Putamen (tissue), 1 donor: ENCODE measurements at places on chromosomes 2 and 18.

- DNase-seq: no peak
These were observed 1.4 kb upstream of the HSBP1L1 start for GRCh38 chr18:79962835-79963657.

GRCh38 chr18:8967573-8967972, 134.9 kb upstream of the NDUFV2 start:
- DNase-seq: no peak

- DNase-seq: no peak
These were observed 183.6 kb downstream of the SMAD7 start for GRCh38 chr18:48767090-48767690.

GRCh38 chr18:5500158-5500939, 43.4 kb downstream of the EPB41L3 start:
- DNase-seq: no peak

GRCh38 chr18:75844146-75844545, 416.6 kb upstream of the SMIM21 start:
- DNase-seq: no peak

DNA sequence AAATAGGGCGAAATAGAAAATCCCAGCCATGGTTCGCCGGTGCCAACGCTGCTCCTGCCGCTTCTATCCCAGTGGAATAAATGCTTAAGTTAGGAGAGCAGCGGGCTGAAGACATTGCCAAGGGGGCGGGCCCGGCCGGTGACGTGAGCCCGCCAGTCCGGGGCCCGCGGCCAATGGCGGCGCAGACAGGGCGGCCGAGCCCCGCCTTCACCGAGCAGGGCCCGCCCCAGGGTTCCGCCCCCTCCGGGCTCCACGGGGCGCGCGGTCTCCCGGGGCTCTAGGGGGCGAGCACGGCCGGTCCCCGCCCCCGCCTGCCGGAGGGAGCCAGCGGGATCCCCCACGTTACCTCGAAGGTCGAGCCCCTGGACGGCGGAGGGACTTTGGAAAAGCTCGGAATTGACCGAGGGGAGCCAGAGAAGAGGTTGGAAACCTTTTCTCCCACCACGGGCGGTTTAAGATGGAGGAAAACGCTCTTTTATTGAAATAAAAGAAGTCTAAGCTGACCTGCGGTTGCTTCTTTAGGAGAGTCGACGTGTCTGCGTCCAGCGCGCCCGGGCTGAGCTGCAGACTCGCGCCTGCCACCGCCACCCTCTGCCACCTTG, at the start of gene EPHA4:
Gene EPHA4 (minus strand): TSS at position 86 of the 602 bp plus-strand sequence. CDS start 56 bp downstream, at position 30.
- peak; percentile 92 for DNase-seq
